ENCODE measurements at places on chromosomes 7 and 10. TPM values are rescaled to one million over a fixed set of nuclear protein-coding genes. Genes with fewer than 3 reads are reported as not detected.

The DDC gene
- total RNA-seq = 4.3 TPM

The RELN gene
- 144 TPM for total RNA-seq

The CDC14C gene
- total RNA-seq = 0.22 TPM

The SNX10 gene
- 28.5 TPM for total RNA-seq

The NAT16 gene
- 0.82 TPM for total RNA-seq

The GPR26 gene
- 1.4 TPM for total RNA-seq

The SYPL1 gene
- total RNA-seq = 57.1 TPM

The GHRHR gene
- not detected for total RNA-seq

The DYNC1I1 gene
- total RNA-seq = 31.7 TPM

The MYPN gene
- 7.0 TPM for total RNA-seq

The CREB5 gene
- 40.2 TPM for total RNA-seq

The SLC29A4 gene
- 24.8 TPM for total RNA-seq
